ENCODE measurements at places on chromosomes 3 and 15. TPM values are rescaled to one million over a fixed set of nuclear protein-coding genes. Genes with fewer than 3 reads are reported as not detected.

PEAK1 gene
- 8.8 TPM for polyA plus RNA-seq

WDR5B gene
- 1.4 TPM for polyA plus RNA-seq

MYZAP gene
- 1.0 TPM for polyA plus RNA-seq

CLDN11 gene
- polyA plus RNA-seq, result 0.34 TPM

- DNase-seq, result peak; percentile 33
These were observed 73.6 kb downstream of the ETV5 start for GRCh38 chr3:186035277-186035676.

GRCh38 chr15:80942266-80942665 lies 47.4 kb downstream of the MESD start:
- no peak for DNase-seq

GRCh38 chr3:108394563-108394962 lies 98.2 kb downstream of the HHLA2 start:
- no peak for DNase-seq

DNA sequence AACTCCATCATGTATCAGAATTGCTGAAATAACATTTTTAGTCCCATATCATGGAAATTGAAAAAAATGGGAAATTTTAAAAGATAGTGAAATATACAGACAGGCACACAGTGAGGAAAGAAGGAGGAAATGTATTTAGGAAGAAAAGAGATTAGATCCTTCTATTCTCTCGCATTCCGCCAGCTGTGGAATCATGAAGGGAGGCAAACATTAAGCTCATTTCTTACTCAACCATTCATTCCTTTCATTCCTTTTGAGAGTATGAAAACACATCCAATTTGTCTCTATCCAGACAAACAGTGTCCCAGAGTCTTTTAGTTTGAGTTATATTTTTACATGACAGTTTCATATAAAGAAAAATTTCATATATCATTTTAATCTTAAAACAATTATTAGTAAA lies 52.5 kb upstream of the KCNMB2 start:
- DNase-seq, result no peak

DNA sequence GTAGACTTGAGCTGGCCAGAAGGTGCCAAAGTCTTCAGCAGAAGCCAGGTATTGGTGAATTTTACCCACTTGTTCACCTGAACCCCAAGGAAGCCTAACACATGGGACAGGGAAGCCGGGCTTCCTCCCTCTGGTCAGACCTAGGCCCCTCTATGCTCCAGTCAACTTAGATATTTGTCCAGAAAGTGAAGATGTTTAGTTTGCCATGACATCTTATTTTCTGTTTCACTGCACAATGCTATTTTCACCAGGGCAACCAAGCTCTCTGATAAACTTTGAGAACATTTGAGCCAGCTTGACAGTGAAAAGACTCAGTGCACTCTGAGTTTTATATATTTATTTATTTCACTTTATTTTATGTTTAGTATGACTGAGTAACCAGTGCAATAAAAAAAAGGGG lies 71.0 kb downstream of the SOX14 start:
- no peak for DNase-seq

- DNase-seq, result no peak
These were observed 234.3 kb downstream of the SQOR start for GRCh38 chr15:45869034-45869668.

GRCh38 chr15:29638781-29639180 lies 183.5 kb downstream of the TJP1 start:
- DNase-seq, result peak; percentile 15

DNA sequence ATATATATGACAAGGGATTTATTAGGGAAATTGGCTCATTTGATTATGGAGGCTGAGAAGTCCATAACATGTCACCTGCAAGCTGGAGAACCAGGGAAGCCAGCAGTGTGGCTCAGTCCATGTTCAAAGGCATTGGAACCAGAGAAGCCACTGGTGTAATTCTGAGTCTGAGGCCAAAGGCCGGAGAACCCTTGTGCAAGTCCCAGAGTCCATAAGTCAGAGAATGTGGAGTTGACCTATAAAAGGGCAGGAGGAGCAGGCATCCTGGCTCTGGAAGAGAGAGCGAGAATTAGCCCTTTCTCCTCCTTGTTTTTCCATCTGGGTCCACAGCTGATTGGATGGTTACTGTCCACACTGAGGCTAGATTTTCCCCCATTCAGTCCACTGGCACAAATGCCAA lies 319.8 kb downstream of the IGSF11 start:
- no peak for DNase-seq

- no peak for DNase-seq
These were observed 464.3 kb downstream of the EPHA3 start for GRCh38 chr3:89571707-89572106.

DNA sequence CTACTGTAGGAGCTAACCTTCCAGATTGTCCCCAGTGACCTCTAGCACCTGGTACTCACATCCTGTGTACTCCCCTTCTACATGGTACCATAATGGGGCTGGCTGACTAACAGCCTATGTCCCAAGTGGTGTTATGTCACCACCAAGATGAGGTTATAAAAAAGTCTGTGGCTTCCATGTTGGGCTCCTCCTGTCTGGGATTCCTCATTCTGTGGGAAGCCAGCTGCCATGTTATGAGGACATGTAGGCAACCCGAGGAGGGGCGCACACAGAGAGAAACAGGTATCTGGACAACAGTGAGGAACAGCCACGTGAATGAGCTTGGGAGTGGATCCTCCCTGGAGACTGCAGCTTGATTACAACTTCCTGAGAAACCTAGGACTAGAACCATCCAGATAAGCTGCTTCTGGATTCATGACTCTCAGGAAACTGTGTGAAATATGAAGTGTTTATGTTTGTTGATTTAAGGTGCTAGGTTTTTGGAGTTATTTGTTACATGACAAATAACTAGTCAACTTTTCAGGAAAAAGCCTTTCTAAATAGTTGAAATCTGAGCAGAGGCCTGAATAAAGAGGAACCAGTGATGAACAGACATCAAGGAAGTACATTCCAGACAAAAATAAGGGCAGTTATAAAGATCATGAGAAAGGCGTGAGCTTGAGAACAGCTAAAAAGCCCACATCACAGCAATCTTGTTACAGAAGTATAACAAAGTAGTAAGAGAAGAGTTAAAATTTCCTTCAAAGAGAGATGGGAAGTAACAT lies 21.7 kb downstream of the GOLIM4 start:
- DNase-seq, result peak; percentile 26

- DNase-seq, result no peak
These were observed 324.0 kb upstream of the TBL1XR1 start for GRCh38 chr3:177521305-177521704.

- DNase-seq, result no peak
These were observed 30.7 kb upstream of the IP6K2 start for GRCh38 chr3:48747706-48748105.

DNA sequence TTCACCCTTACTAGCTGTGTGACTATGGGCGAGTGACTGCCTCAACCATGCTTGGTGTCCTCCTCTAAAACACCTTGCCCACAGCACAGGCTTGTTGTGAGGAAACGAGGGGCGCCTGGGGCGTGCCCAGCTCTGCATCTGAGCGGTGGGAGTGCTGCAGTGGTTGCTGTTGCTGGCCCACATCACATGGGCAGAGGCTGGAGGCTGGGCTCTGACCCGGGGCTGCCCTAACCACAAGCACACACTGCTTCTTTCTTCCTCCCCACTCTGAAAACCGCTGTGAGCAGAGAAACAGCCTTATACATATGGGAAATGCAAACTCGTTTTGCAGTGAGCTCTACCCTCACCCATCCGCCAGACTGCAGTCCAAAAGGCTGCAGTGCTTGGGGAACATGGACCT lies 74.8 kb upstream of the RPL32 start:
- DNase-seq, result no peak

DNA sequence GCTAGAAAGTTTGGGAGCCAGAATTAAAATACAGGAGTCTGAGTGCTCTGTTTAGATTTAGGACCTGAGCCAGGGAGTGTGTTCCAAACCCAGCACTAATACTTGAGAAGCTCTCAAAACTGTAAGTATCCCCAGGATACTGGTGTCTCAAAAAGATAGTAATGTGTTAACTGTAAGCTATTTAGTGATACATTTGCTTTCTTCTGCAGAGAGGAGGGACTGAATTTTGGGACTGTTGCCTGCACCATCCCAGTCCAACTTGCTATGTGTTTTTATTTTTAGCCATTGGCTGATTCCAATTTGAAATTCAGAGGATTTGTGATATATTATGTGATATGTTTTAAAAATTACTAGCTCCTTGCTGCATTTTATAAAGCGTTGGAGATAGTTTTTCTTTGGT lies 31.5 kb downstream of the UBE2E1 start:
- DNase-seq, result no peak

- peak; percentile 2 for DNase-seq
These were observed 294.8 kb downstream of the MCTP2 start for GRCh38 chr15:94526071-94526689.

DNA sequence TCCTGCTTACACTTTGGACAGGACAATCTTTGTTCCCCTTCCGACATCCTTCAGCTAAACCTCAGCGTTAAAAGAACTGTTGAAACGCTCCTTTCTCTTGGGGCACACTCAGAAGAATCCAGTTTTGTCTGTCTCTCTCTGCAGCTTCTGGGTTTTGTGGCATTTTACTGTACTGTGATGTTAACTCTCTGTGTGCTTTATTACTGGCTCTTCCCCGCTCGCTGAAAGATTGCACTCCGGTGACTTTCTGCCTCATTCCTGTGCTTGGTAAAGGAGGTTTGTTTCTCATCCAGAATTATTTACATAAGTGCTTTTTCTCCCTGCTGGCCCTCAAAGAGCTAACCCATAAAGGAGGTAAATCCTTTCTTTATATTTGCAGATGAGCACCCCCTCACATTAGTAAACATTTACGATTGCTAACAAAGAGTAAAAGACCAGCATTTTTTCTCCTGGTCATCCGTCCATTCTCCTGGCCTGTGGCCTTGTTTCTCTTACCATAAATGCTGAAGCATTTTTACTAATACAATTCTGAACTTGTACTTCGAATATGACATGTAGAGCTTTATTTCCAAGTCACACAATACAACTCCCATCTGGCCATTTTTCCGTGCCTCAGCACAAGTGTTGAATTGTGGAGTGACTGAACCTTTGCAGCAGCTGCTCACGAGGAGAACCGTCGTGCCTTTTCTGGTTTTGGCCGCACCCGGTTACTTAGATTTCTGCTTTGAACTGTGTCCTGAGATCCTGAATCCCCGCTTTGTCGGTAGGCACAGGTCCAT lies 69.3 kb upstream of the RPL35A start:
- no peak for DNase-seq

DNA sequence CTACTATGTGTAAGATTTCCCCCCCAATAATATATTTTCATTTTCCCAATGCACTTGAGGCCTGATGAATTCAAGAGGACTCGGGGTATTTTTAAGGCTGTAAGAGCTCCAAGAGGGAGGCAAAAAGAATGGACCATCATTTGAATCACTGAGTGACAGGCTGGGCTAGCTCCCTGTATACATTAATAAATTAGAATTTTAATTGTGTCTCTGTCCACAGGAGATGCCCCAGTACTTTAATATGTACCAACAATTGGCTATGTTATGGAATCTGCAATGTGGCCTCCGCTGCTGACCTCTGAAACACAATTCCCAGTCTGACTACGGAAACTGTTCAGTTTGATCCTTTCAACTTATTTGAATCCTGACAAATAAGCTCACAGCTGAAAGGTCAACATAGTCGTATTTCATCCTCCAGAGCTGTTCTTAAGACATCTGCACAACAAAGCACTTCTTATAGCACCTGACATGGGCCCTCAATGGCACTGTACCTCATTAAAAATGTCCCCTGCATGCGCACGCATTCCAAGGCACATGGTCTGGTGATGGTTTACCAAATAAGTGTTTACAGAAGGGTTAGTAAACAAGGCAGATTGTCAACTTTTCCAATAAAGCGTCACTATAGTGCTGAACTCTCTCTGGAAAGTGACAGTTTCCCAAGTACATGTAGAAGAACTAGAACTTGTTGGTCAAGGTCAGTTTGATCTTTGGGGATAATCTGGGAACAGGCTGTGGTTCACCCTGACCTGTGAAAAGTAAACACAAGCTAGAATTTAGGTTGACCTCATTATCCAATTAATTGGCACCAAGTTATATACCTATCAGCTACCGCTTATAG lies 472.9 kb downstream of the FOXP1 start:
- no peak for DNase-seq

- no peak for DNase-seq
These were observed 12.1 kb downstream of the GAP43 start for GRCh38 chr3:115635406-115635805.

GRCh38 chr15:34243226-34243625 lies 18.4 kb downstream of the EMC4 start:
- no peak for DNase-seq

- DNase-seq, result peak; percentile 63
These were observed 43.7 kb downstream of the PCSK6 start for GRCh38 chr15:101445562-101446517.

GRCh38 chr15:82040862-82041261 lies 5.0 kb downstream of the MEX3B start:
- DNase-seq, result no peak

GRCh38 chr15:89150762-89151664 lies 62.8 kb downstream of the ABHD2 start:
- no peak for DNase-seq

- peak; percentile 94 for DNase-seq
These were observed 92.3 kb downstream of the FRMD5 start for GRCh38 chr15:44102675-44103254.

GRCh38 chr15:29533647-29534046 lies 264.0 kb upstream of the NSMCE3 start:
- DNase-seq, result no peak

All from mammary epithelial cell (primary cell).